ENCODE measurements at places on chromosomes 12 and 14.

DNA sequence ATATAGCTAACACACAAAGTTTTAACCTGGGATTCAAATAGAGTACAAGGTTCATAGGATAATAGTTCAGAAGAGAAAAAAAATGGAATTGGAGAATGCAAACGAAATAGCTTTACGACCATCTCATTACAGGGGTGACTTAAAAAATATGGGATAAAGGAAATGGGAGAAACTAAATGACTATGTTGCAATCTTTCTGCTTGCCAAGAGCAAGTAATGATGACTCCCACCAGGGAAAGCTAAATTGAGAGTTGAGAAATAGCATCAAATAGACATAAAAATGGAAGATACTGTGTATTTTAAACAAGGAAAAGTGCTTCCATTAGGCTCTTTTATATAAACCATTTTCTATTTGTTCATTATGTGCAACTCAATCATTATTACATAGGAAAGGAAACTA, 155.7 kb upstream of the ATXN7L3B start:
- no peak for DNase-seq

DNA sequence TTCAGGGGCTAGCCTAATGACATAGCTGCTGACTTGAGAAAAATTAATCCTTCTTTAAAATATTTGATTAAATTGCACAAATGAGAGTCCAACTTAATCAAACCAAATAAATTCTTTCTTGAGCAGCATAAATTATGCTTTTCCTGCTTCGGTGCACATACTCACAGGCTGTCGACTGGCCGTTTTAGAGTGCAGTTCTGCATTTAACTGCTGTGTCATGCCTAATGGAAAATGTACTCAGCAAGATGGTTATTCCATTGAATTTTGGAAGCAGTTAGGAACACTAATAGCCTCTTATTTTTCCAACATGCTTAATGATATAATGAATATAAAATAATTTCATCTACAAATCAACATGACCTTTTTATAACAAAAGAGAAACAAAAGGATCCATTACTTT, 266.1 kb upstream of the LRIG3 start:
- no peak for DNase-seq

GRCh38 chr14:95862243-95862642, 14.4 kb upstream of the TUNAR start:
- DNase-seq, result no peak

- DNase-seq, result no peak
These were observed 237.1 kb downstream of the SLC41A2 start for GRCh38 chr12:104721039-104721405.

- DNase-seq, result no peak
These were observed 31.1 kb downstream of the CALM1 start for GRCh38 chr14:90427848-90428426.

DNA sequence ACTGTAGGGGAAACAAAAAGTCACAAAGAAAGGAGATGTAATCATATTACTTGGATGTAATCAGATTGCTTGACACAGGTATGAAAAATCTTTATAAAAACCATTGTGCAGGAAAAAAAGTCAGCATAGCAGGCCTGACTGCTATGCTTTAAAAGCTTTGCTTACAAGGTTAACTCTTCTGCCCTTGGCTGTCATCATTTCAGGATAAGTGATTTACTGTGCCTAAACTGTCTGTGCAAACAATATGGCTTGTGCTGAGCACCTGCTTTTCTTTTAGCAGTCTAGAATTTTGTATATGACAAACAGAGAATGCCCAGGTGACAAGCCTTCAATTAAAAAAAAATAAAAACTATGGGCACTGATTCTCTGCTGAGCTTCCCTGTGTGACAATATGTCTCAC, 63.8 kb upstream of the PLEKHG7 start:
- DNase-seq, result no peak

DNA sequence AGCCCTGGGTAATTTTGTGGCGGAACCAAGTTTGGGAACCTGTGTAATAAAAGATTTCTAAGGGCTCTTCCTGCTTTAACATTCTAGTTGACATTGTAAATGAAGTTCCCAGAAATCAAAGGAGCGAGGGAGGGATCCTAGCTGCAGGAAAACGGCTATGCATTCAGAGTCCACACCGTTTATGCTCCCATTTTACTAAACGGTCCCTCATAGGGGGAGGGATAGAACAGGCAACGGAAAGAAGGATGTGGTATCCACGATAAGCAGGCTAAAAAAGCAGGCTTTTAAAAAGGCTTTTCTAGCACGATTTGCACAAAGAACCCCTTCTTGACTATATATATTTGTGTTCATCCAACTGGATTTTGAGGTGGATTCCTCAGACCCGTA, 559 bp downstream of the SYNJ2BP start:
- DNase-seq, result no peak

- DNase-seq, result no peak
These were observed 25.1 kb downstream of the FGFR1OP2 start for GRCh38 chr12:26963413-26963812.

DNA sequence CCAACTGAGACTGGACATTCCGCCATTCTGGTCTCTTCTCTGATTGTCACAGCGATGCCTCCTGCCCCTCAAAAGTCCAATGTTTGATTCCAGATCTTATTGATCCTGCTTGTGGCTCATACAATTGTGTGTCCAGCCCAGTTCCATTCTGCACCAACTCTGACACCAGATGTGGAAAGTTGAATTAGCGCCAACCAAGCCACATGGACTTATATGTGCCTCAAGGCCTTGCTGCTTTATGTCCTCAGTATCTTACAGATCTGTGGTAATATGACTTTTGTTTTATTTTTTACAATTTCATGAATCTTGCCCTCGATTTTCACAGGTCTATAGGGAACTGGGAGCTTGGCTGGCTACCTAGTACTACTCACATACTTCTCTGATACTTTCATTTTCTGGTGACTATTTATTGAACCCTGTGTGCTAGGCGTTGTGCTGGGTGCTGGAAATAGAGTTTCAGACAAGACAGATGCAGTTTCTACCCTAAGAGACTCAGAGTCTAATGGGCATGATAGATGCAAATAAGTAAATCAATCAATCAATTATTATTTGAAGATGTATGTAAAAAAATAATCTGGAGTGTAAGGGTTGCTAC, 472.0 kb downstream of the TMTC2 start:
- no peak for DNase-seq

DNA sequence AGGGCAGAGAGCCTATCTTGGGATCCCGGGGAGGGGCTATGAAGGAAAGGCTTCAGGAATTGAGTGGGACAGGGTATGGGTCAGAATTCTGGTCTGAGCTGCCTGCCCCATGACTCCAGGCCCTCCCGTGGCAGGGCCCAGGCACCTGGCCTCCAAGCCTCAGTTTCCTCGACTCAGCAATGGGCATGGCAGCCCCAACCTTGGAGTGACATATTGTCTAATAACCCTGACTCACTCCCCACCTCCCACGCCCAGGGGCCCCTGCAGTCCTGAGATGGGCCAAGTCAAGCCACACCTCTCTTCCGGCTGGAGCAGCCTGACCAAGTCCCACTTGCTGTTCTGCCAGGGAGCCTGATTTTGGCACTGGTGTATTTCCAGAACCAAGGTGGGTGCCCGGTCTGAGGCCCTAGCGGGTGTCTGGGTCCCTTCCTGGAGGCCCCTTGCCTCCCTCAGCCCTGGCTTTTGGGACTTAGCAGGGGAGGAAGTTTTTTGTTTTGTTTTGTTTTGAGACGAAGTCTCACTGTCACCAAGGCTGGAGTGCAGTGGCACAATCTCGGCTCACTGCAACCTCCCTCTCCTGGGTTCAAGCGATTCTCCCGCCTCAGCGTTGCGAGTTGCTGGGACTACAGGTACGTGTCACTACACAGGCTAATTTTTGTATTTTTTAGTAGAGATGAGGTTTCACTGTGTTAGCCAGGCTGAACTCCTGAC, 40.3 kb upstream of the RCOR1 start:
- no peak for DNase-seq

- no peak for DNase-seq
These were observed 35.8 kb upstream of the ZFP36L1 start for GRCh38 chr14:68828698-68829097.

DNA sequence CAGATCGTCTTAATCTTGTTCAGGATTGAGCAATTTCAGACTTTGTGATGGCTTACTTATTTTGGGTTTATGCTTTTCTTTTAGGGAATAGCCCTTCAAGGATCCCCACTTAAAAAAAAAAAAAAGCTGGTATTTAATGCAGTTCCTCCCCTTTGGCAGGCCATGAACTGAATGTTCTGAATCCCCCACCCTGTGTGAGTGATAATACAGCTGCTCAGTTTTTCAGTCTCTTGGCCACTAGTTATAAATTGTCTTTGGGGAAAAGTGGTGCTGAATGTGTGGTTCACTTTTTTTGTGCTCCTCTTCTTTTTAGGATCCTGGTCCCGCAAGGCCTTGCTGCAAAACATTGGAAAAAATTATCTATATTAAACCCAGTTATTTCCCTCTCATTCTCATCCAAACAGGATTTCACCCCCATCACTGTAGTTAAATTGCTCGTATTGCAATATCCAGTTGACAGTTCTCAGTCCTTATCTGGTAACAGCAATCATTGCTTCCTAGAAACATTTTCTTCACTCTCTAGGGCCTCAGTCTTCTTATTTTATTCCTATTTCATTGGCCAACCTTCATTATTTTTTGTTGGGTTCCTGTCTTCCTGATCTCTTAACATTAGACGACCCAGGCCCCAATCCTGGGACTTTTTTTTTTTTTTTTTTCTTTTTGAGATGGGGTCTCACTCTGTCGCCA, 73.1 kb upstream of the PAWR start:
- DNase-seq, result no peak

GRCh38 chr12:44296624-44297197, 460.8 kb downstream of the TMEM117 start:
- no peak for DNase-seq

DNA sequence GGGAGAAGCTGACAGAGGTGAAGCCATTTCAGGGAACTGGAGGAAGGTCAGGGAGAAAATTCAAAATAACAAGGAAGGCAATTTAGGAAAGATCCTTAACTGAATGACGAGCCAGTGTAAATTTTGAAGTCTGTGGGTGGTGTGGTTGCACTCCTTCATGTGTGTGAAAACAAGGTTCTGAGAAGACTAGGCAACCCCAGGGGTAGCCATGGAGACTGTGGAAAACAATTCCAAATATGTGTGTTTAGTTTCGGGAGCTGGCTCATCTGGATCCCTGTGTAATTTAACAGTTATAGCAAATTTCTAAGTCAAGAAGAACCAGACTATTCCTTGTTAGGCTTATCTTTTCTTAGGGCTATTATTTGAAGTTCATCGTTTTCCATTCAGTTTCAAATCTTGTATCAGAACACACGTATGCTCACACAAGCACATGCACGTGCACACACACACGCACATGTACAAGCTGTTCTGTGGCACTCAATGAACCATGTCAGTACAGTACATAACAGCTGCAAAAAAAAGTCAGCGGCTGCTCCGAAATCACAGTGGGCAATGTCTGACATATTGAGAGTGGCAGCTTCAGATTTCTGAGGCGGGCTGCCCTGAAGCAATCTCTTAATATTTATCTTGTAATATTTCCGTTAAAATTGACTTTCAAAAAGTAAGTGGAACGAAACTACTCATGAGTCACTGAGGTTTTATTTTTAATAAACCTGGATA, 411.2 kb downstream of the AEBP2 start:
- no peak for DNase-seq

DNA sequence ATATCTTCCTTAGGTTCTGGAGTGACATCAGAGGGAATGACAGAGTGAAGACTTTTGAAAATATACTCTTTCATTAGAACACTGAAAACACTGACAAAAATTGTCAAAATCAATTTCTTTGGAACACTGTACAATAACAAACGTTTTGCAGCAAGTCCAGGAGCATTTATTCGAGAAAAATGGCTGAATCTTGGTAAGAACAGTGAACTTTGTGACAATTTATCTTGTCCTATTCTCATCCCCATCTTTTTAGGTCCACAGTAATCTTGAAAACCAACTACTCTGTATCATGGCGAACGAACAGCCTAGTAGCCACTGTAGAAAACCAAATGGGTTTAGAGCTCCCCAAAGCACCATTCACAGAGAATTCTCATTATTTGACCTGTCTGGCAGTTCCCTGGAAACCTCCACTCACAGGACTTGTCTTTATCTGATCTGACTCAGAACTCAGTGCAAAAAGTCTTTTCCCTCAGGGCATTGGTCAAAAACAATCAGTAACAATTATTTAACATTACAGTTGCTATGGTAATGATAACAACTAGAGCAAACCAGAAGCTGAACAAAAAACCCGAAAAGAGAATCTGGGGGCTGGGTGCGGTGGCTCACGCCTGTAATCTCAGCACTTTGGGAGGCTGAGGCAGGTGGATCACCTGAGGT, 20.3 kb upstream of the PPP2R5E start:
- DNase-seq, result no peak

GRCh38 chr14:95500772-95501401, 15.6 kb downstream of the SYNE3 start:
- no peak for DNase-seq

DNA sequence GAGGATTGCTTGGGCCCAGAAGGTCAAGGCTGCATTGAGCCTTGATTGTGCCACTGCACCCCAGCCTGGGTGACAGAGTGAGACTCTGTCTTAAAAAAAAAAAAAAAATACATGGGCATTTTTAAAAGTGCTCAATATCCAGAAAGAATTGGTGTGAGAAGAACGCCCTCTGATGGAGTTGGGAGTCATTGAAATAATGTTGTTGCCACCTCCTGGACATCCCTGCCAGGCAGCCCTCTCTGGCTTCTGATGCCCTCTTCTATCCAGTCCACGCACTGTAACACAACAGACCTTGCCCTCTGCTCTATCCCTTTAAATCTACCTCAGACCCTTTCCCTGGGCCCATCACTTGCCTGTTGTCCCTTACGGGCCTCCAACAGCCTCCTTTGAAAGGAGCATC, 4.9 kb downstream of the PTGDR start:
- DNase-seq, result no peak

DNA sequence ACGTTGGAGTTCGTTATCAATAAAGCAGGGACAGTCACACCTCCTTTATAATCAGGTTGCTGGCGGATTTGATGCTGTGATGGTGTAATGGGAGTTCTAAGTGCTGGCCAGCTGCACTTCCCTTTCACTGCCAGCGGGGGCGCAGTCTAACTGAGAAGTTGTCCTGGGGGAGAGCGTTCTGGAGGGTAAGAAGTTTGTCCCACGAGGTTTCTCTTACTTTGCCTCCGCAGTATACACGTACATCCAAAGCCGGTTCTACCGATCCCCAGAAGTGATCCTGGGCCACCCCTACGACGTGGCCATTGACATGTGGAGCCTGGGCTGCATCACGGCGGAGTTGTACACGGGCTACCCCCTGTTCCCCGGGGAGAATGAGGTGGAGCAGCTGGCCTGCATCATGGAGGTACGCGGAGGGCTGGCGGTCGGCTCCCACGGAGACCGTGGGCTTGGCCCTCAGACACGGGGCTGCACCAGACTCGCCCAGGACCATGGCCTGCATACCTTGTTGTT, 42.7 kb downstream of the DYRK4 start:
- peak; percentile 61 for DNase-seq
